ENCODE measurements at places on chromosomes 16 and 17. TPM values are rescaled to one million over a fixed set of nuclear protein-coding genes. Genes with fewer than 3 reads are reported as not detected.

GRCh38 chr17:64384253-64385186, 6.1 kb downstream of the PECAM1 start:
- H3K27ac ChIP-seq, result no peak overlapping the region
- H3K36me3 ChIP-seq, result no peaks in the 10 kb centered on the region
- no peak overlapping the region for H3K4me3 ChIP-seq
- no peak for DNase-seq

GRCh38 chr17:1182811-1183170, 3.0 kb upstream of the ABR start:
- no peaks in the 10 kb centered on the region for H3K36me3 ChIP-seq
- DNase-seq, result no peak
- peaks cover 23% of the 10 kb centered on the region for H3K4me1 ChIP-seq
- peaks cover 7% of the 10 kb centered on the region for H3K27me3 ChIP-seq
- no peak overlapping the region for H3K4me3 ChIP-seq

DNA sequence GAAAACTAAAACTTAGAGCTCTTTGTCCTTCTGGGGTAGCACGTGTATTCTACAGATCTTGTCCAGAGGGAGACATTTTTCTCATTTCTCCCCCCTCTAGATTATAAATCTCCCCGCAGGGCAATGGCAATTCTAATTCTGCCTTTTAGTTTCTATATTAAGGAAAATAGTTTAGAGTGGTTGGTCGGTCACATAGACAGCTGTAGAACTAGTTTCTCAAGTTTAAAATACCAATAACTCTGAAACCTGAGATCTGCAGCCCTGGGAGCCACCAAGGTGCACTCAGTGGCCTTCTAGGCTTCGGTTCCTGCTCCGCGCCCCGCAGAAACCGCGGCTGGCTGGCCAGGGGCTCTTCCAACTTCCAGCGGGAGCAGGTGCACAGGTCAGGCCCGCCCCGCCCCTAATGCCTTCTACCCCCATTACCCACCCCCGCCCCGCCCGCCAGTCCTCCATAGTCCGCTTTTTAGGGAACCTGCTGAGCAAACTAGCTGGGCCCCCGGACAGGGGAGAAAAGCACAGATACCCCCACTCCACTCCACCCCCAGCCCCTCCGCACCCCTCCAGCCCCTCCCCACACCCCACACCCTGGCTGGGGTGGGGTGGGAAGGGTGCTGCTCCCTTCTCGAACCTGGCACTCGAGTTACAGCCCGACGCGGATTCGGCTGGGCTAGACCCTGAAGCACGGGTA, 431 bp downstream of the SLFN11 start:
- H3K27ac ChIP-seq, result no peak overlapping the region
- peaks cover 26% of the 10 kb centered on the region for H3K27me3 ChIP-seq
- no peaks in the 10 kb centered on the region for H3K4me1 ChIP-seq

GRCh38 chr16:27273670-27274423, 5.3 kb upstream of the NSMCE1 start:
- H3K27ac ChIP-seq, result no peak overlapping the region
- no peaks in the 10 kb centered on the region for H3K4me1 ChIP-seq
- no peaks in the 10 kb centered on the region for H3K36me3 ChIP-seq
- no peaks in the 10 kb centered on the region for H3K27me3 ChIP-seq
- H3K4me3 ChIP-seq, result no peak overlapping the region
- DNase-seq, result no peak

Gene SARM1
- 100 TPM for total RNA-seq

Gene PYY
- not detected for total RNA-seq

Gene SLC46A1
- 6.3 TPM for total RNA-seq

All from glutamatergic neuron (in vitro differentiated cells).